ENCODE measurements at places on chromosomes 3 and 15.

DNA sequence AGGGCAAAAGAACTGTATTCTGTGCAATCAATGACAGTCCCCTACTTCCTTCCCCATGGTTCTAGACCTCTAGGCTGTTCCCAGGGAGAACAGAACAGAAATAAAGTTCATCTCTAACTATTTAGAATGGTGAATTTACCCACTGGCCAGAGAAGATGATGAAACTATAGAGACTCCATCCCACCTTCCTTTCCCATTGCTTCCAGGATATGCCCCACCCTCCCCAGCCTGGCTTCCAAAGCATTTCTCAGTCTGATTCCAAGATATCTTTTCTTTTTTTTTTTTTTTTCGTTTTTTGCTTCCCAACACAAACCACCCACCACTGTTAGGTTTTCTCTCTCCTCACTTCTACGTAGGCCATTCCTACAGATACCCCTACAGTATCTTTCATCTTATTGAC lies 25.1 kb upstream of the SMAD3 start:
- no peak for DNase-seq

DNA sequence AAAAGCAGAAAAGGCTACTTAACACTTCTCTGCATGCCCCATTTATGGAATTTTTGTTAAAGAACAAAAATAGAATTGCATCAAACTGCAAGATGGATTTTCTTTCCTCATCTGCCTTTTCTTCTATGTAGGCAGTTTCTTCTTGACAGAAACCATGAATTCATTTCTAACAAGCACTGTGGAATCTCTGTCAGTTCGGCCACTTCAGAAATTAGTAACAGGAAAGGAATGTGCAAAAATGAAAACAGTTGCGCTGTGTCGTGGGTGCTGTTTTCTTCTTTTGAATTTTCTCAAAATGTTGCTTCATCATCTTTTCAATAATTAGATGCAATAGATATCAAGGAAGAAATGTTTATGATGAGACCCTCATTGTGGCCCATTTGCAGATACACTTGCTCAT lies 151.6 kb downstream of the FOXB1 start:
- peak; percentile 7 for DNase-seq

DNA sequence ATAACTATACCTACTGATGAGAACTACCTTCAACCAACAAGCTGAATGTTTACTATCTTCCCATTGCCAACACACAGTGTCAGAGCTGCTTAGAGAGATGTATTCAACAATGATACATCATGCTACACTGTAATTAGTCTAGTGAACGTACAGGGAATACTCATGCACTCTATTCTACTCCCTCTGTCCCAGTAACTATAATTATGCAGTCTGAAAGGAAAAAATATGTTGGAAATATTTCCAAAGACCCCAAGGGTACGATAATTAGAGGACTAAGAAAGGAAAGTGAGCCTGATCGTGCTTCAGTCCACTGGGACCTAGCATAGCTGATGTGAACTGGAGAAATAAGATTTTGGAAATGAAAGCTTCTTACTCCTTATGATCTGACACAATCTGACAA lies 36.9 kb upstream of the FSIP1 start:
- DNase-seq = no peak

- DNase-seq = no peak
Measured at GRCh38 chr3:159761369-159761768, 227.3 kb upstream of the IL12A start.

DNA sequence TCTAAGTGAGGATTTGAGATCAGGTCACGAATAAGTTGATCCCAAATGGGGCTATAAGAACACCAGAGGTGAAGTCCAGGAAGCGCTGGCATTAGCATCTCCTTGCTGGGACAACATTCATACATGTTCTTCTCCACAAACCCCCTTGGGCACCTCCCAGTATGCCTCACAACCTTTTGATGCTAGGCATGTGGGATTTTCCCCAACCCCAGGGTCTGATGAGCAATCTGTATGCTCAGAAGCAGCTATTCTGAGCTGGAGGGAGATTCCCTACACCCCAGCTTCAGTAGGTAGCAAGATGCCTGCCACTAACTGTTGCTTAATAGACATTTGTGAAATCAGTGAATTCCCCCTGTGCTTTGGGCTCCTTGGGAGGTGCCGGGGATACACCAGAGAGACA lies 32.2 kb downstream of the SLC6A11 start:
- peak; percentile 77 for DNase-seq

- no peak for DNase-seq
Measured at GRCh38 chr3:156793851-156794250, 32.3 kb upstream of the LEKR1 start.

GRCh38 chr3:197015790-197016736 lies 13.6 kb downstream of the MELTF start:
- DNase-seq = no peak

GRCh38 chr3:122055215-122055614 lies at the start of gene CD86:
Gene CD86 (plus strand): TSS chr3:122055362. CDS start chr3:122055490, 128 bp downstream.
- peak; percentile 5 for DNase-seq

DNA sequence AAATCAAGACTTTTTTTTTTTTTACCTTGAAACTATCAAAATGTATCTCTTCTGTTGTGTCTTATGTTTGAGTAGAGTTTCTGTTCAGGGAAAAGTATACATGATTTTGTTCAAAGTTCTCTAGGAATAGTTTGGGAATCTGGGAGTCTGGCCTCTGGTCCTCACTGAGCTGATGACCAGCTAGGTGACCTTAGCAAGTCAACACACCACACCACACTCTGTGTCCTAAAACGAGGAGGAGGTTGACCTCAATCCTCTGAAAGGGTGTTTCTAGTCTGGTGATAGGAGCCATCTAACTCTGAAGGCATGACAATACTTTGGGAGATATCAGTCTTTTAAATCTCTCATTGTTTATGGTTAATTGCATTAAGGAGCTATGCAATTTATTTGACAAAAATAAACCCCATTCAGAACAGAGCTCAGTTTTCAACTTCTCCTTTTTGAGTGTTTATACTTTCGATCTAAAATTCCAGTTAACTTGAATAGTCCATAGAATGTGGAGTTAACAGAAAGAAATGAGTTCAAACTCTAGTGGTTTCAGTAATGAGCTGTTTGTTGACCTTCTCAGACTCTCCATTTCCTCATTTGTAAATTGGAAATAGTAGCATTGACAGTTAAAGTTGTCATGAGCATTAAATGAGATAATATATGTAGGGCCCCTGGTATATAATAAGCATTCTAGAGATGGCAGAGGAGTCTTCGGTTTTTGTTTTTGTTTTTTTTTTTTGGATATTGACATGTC lies 112.2 kb upstream of the LRRN1 start:
- no peak for DNase-seq

- DNase-seq = peak; percentile 62
Measured at GRCh38 chr3:153158961-153159735, 2.9 kb upstream of the RAP2B start.

DNA sequence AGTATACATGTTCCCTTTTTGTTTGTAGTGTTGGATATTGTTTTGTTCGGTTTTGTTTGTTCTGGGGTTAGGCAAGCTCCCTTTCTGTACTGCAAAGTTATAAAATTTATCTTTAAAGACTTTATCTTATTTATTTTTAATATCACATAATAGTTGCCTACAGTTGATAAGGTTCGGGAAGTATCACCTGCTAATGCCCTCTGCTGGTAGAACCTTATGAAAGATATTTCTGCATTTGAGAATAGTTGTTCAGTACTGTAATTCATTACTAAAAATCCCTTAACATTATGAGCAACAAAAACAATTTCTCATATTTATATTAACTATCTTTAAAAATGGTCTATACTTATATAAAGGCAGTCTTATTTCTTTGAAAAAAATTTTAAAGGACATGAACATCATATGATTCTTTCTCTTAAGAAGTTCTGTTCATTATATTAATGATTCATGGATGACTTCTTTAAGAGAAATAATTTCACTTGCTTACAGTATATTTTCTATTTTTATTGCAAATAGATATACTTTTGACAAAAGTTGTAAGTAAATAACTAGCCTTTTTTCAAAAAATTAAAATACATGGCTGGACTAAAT lies 1126.8 kb downstream of the SI start:
- peak; percentile 5 for DNase-seq

- DNase-seq = no peak
Measured at GRCh38 chr3:46982546-46982945, 3.1 kb downstream of the NBEAL2 start.

GRCh38 chr15:28079313-28079969 lies 19.7 kb downstream of the OCA2 start:
- no peak for DNase-seq

Data from bronchial epithelial cell (primary cell).